H9 (cell line): ENCODE measurements at places on chromosomes 3 and 15. TPM values are rescaled to one million over a fixed set of nuclear protein-coding genes. Genes with fewer than 3 reads are reported as not detected.
A peak's percentile ranks its signal among the peaks of the same experiment; 100 is the strongest.

The LRRC31 gene
- not detected in 2 replicates for total RNA-seq

- H3K27me3 ChIP-seq, result peaks cover 68% of the 10 kb centered on the region
- DNase-seq, result no peak
- peaks cover 3% of the 10 kb centered on the region; the same call in 1 of the 2 replicates for H3K4me1 ChIP-seq
- H3K27ac ChIP-seq, result no peak overlapping the region
- H3K36me3 ChIP-seq, result no peaks in the 10 kb centered on the region
These were observed 2.1 kb downstream of the ISL2 start for GRCh38 chr15:76338486-76339304.

The CXCR6 gene
- not detected in 2 replicates for total RNA-seq

- peak; percentile 55 for DNase-seq
- peak overlapping the region; percentile 84 for H3K4me3 ChIP-seq
- no peak overlapping the region for H3K27ac ChIP-seq
- H3K4me1 ChIP-seq, result no peaks in the 10 kb centered on the region; the same call in 1 of the 2 replicates
These were observed 186.7 kb downstream of the NLGN1 start for GRCh38 chr3:173584093-173584837.

DNA sequence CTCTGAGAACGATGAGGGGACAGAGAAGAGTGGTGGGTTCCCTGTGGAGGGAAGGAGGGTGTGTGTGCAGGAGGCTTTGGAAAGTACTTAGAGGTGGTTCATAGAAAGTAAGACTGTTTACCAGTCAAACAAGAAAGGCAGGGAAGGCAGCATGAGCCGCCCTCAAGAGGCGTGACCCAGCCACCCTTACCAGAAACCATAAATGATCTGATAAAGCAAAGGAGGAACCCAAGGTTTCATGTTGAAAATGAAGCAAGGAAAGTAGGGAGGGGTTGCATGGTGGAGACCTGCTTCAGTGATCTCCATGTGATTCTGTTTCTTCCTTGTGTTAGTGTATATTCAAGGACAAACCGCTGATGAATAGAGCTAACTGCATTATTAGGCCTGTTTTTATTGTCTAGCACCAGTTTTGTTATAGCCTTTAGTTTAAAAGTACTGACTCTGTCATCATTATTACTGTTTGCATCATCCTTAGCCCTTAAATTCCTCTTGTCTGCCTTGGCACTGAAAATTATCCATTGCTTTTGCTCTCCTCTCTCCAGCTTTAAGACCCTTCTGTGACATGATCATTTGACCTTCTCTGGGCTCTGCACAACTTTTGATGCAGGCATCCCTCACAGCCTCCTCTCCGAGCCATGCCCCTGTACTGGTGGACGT is 96.1 kb downstream of the STAC start:
- no peaks in the 10 kb centered on the region for H3K4me1 ChIP-seq
- no peak overlapping the region for H3K27ac ChIP-seq
- no peaks in the 10 kb centered on the region for H3K27me3 ChIP-seq
- H3K4me3 ChIP-seq, result no peak overlapping the region
- peaks cover 5% of the 10 kb centered on the region for H3K36me3 ChIP-seq
- DNase-seq, result no peak

- H3K36me3 ChIP-seq, result no peaks in the 10 kb centered on the region
- H3K27me3 ChIP-seq, result no peaks in the 10 kb centered on the region
- no peak overlapping the region for H3K27ac ChIP-seq
- no peaks in the 10 kb centered on the region for H3K4me1 ChIP-seq
These were observed 222.9 kb downstream of the BCHE start for GRCh38 chr3:165614337-165614736.

GRCh38 chr3:25114532-25114931 is 313.5 kb upstream of the RARB start:
- no peak overlapping the region for H3K27ac ChIP-seq
- H3K27me3 ChIP-seq, result no peaks in the 10 kb centered on the region
- DNase-seq, result no peak
- H3K4me3 ChIP-seq, result no peak overlapping the region
- no peaks in the 10 kb centered on the region for H3K4me1 ChIP-seq

The CRYGS gene
- total RNA-seq, result 0.83 and 1.0 TPM in 2 replicates

- H3K36me3 ChIP-seq, result peaks cover 4% of the 10 kb centered on the region; the same call in 2 of the 3 replicates
- H3K27ac ChIP-seq, result no peak overlapping the region
- no peaks in the 10 kb centered on the region; the same call in 1 of the 2 replicates for H3K4me1 ChIP-seq
- no peaks in the 10 kb centered on the region for H3K27me3 ChIP-seq
- no peak overlapping the region for H3K4me3 ChIP-seq
- no peak for DNase-seq
These were observed 22.8 kb upstream of the PPP4R2 start for GRCh38 chr3:72973786-72974185.

GRCh38 chr3:50118237-50118636 is 29.5 kb downstream of the RBM5 start:
- H3K27ac ChIP-seq, result no peak overlapping the region
- no peaks in the 10 kb centered on the region for H3K27me3 ChIP-seq
- no peak for DNase-seq
- H3K36me3 ChIP-seq, result peaks cover 54% of the 10 kb centered on the region
- H3K4me1 ChIP-seq, result no peaks in the 10 kb centered on the region

DNA sequence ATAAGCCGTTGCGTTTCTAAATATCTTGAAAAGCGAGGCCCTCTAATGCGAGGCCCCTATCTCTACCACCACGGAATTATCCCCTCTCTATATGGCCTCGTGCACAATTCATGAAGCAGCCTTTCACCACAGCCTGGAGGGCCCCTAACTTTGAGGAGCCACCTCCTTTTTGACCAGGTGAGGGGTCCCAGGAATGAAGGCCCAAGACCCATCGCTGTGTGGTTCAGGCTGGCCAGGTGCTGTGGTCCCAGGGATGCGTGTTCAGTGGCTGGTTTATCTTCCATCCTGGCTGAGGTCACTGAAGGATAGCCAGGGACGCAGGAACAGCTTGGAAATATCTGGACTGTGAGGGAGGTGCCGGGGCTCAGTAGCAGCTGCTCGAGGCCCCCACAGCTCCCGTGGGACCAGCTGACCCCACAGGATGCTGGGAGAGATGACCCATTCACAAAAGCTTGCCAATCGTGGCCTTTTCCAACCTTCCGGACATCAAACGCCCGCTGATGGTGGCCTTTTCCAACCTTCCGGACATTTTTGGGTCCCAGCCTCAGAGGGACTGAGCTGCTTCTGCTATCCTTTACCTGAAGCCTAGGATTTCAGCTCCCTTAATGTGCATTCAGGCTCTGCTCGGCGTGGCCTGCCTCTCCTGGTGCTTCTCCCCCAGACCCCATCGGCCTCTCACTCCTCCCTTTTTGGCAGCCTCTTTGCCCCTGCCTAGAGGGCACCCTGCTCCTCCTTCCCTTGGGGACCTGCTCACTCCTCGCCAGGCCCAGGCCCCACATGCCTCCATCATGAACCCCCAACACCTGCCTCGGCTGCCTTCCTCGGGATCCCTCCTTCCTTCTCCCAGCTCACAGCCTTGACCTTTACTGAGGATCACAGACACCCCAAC is 140.9 kb downstream of the CHSY1 start:
- no peak overlapping the region for H3K27ac ChIP-seq
- H3K4me1 ChIP-seq, result no peaks in the 10 kb centered on the region
- no peaks in the 10 kb centered on the region for H3K36me3 ChIP-seq
- DNase-seq, result peak; percentile 13
- no peak overlapping the region for H3K4me3 ChIP-seq
- H3K27me3 ChIP-seq, result no peaks in the 10 kb centered on the region

The DPPA4 gene
- 796 and 821 TPM in 2 replicates for total RNA-seq

DNA sequence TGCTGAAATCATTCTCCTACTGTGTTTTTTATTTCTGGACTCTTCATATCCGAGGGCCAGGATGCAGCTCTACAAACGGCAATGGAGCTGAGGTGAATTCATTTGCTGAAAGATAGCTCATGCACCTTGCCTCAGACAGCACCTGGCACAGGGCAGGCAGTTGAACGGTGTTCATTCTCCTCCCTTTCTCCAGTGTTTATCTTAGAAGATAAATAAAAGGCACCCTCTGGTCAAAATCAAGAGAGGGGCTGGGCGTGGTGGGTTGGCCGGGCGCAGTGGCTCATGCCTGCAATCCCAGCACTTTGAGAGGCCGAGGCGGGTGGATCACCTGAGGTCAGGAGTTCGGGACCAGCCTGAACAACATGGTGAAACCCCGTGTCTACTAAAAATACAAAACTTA is 79.3 kb upstream of the LMOD3 start:
- H3K36me3 ChIP-seq, result no peaks in the 10 kb centered on the region
- peaks cover 4% of the 10 kb centered on the region; the same call in 1 of the 2 replicates for H3K4me1 ChIP-seq
- no peak overlapping the region for H3K4me3 ChIP-seq

- no peaks in the 10 kb centered on the region for H3K4me1 ChIP-seq
- H3K4me3 ChIP-seq, result no peak overlapping the region
- no peak for DNase-seq
- H3K36me3 ChIP-seq, result no peaks in the 10 kb centered on the region
- H3K27me3 ChIP-seq, result no peaks in the 10 kb centered on the region
- H3K27ac ChIP-seq, result no peak overlapping the region
These were observed 74.6 kb downstream of the GTPBP8 start for GRCh38 chr3:113065336-113065735.

The NPHP3 gene
- 9.4 and 10.8 TPM in 2 replicates for total RNA-seq

DNA sequence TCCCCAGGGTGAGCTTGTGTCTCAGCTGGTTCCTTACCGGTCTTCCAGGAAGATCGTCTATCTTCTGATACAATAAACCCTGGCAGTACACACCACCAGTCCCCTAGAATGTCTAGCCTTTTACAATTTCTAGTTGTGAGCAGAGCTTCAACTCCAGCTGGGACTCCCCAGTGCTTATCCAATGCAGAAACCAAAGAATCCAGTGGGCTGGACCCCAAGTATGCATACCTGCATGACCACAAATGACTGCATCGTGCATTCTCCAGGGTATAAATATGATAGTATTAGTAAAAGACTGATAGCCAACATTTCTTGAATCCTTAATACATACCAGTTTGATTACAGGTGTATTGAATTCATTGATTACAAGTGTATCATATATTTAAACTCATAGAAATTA is 176.0 kb downstream of the SATB1 start:
- no peak overlapping the region for H3K27ac ChIP-seq
- no peak for DNase-seq
- H3K36me3 ChIP-seq, result no peaks in the 10 kb centered on the region

The LRRC34 gene
- 4.6 and 5.1 TPM in 2 replicates for total RNA-seq

DNA sequence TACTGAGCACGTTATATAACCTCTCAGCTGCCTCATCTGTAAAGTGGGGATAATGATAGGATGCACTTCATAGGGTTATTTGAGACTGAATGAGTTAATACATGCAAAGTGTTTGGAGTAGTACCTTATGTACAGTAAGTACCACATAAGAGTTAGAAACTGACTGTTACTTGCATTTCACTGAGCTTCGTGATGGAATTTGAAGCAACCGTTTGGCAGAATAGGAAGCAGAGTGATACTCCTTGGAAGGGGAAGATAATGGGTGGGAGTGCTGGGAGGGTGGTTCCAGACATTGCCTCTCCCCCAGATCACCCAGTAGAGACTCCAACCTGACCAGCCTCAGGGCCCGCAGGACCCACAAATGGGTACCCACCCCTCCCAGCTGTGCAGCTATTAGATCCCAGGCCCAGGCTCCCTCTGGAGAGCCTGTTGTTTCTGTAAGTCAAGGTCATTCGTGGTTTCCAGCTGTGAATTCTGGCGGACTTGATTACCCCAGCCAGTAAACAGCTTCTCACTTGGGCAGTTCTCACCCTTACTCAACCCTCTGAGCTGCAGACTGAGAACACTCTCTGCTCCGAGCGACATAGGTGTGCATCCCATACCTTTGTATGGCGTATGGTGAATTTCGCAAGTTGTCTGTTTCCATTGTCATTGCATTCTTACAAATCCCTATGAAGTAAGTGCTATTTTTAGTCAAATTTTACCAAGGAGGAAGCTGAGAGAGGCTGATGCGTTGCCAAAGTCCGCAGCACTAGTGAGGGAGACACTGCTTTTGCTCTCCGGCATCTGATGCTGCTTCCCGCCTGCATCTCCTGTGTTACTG is 11.1 kb downstream of the ALPK3 start:
- no peaks in the 10 kb centered on the region for H3K27me3 ChIP-seq
- DNase-seq, result no peak
- H3K36me3 ChIP-seq, result no peaks in the 10 kb centered on the region; the same call in 2 of the 3 replicates
- no peaks in the 10 kb centered on the region for H3K4me1 ChIP-seq

GRCh38 chr15:94791510-94791909 is 560.1 kb downstream of the MCTP2 start:
- no peak overlapping the region for H3K4me3 ChIP-seq
- H3K27me3 ChIP-seq, result no peaks in the 10 kb centered on the region
- no peak overlapping the region for H3K27ac ChIP-seq
- no peaks in the 10 kb centered on the region for H3K36me3 ChIP-seq

GRCh38 chr15:94265982-94266381 is 34.6 kb downstream of the MCTP2 start:
- H3K36me3 ChIP-seq, result no peaks in the 10 kb centered on the region; the same call in 1 of the 3 replicates
- no peak for DNase-seq
- H3K4me3 ChIP-seq, result no peak overlapping the region
- H3K27ac ChIP-seq, result no peak overlapping the region
- no peaks in the 10 kb centered on the region for H3K4me1 ChIP-seq

GRCh38 chr15:73437543-73438109 is 5.3 kb upstream of the REC114 start:
- DNase-seq, result no peak
- H3K4me3 ChIP-seq, result no peak overlapping the region
- no peak overlapping the region for H3K27ac ChIP-seq
- H3K27me3 ChIP-seq, result no peaks in the 10 kb centered on the region
- no peaks in the 10 kb centered on the region for H3K36me3 ChIP-seq
- H3K4me1 ChIP-seq, result no peaks in the 10 kb centered on the region; the same call in 1 of the 2 replicates

DNA sequence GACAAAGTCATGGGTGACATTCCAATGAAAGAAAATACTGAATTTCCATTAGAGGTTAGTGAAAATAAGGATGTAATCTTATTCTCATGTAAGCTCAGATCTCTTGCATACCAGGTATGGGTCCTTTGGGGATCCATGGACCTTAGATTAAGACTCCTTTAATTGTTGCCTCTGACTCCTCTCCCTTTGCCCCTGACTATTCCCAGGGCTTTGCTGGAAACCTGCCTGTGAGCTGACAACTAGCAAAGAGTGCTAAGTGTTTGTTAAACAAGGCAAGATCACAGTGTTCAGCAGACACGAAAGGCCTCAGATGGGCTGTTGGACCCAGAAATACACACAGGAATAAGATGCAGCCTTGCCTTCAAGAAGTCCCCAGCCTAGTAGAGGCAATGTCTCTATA is 32.1 kb downstream of the ACKR2 start:
- no peak for DNase-seq
- H3K27ac ChIP-seq, result no peak overlapping the region
- H3K36me3 ChIP-seq, result no peaks in the 10 kb centered on the region
- no peaks in the 10 kb centered on the region for H3K27me3 ChIP-seq
- no peak overlapping the region for H3K4me3 ChIP-seq

- peak; percentile 70 for DNase-seq
- H3K36me3 ChIP-seq, result no peaks in the 10 kb centered on the region
- no peak overlapping the region for H3K4me3 ChIP-seq
- H3K27me3 ChIP-seq, result no peaks in the 10 kb centered on the region
These were observed 4.2 kb upstream of the TRAT1 start for GRCh38 chr3:108818404-108818803.

- no peaks in the 10 kb centered on the region for H3K4me1 ChIP-seq
- H3K27me3 ChIP-seq, result no peaks in the 10 kb centered on the region
- H3K27ac ChIP-seq, result no peak overlapping the region
- H3K36me3 ChIP-seq, result no peaks in the 10 kb centered on the region
- no peak overlapping the region for H3K4me3 ChIP-seq
- DNase-seq, result no peak
These were observed 338.5 kb downstream of the RORA start for GRCh38 chr15:60890375-60891230.

The DTWD1 gene
- total RNA-seq, result 26.7 and 27.7 TPM in 2 replicates
